ENCODE measurements at places on chromosomes 4 and X. TPM values are rescaled to one million over a fixed set of nuclear protein-coding genes. Genes with fewer than 3 reads are reported as not detected.

- no peak for DNase-seq
Measured at GRCh38 chr4:54120518-54120917, 20.6 kb downstream of the GSX2 start.

Gene PPP1R2C
- not detected for total RNA-seq

Gene MAGEA4
- total RNA-seq: not detected

Gene NKAP
- 12.3 TPM for total RNA-seq

Gene MAGEA11
- total RNA-seq: not detected

Gene RAB40A
- not detected for total RNA-seq
